ENCODE measurements at places on chromosomes 1 and 21.

DNA sequence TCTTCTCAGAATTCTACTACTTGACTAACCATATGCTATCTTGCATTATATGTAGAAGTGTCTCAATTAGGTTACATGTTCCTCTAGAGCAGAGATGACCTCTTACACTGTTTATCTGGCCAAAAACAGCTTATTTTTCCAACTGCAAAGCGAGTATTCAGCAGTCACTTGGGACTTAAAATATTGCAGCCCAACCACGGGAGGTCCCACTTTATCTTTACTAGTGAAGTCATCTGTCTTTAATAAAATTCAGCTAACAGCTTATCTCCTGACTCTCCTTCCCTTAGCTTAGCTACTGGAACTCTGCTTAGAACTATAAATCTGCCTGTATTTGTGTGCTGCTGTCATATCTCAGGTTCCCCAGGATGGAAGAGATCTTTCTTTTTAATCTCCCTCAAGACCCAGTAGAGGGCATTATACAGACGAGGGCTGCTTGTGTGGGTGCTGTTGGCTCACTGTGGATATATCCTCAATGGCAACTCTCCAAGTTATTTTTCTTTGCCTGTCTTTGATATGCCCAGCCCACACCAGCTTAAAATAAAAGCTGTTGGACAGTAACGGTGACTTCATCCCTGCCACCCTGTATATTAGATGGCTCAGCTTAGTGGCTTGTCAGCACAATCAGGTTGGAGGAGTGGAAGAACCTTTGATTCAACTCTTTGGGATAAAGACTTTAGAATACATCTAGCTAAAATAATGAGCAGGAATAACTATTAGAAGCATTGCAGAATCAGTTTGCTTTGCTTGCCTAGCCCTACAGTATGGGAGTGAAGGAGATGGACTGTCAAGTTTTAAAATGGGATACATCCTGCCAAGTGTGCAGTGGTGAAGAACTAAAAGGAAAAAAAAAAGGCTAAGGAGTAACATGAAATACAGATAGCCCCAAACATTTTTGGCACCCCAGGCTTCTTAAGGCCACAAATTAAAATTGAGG, 9.6 kb downstream of the ENSA start:
- ATAC-seq, result peak; percentile 67

DNA sequence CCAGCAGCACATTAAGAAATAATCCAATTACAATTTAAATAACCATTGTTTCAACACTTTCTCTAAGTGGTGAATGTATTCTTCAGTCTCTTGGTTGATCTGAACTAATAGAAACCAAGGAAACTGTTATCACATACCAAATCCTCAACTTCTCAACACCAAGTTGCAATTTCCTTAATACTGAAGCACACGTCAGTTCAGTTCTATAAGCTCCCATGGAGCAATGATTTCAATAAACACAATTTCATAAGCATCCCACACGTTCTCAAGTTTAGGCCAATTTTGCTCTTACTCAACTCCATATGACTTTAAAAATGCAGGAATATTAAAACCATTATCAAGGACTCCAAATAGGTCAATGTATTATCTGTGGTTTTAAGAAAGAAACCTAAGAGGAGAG, 5.8 kb upstream of the ERG start:
- no peak for ATAC-seq

DNA sequence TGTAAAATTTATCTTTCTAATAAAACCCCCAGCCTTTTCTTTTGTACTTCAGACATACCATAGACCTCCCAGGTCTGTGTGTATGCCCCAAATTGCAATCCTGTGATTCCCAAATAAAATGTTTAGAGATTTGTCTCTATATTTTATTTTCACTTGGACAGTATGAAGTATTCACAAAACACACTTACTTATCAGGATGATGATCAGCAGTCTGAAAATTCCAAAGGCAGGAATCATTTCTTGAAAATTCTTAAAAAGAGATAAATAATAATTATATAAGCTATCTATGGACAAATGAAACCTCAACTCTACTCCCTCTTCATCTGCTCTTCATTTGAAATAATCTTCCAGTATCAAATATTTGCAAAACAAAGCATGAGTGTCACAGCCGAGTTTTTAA, 11.6 kb upstream of the GJA9 start:
- no peak for ATAC-seq

GRCh38 chr21:16570171-16570570, 840.4 kb downstream of the USP25 start:
- ATAC-seq, result no peak

DNA sequence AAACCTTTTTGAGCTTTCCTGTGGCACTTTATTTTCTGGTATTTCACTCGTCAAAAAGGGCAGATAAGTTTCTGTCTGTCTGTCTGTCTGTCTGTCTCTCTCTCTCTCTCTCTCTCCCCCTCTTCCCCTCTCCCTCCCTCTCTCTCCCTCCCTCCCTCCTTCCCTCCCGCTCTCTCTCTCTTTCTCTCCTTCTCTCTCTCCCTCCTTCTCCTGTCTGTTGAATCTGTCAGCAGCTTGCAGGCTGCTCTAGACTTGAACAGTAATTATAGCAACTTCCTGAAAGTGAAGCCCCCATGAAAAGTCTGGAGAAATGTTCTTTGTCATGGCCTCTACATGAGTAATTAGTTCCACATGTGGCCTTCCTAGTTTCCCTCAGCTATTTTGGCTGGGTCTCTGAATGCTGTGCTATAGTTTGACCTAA, 275.2 kb upstream of the C1orf105 start:
- no peak for ATAC-seq

- ATAC-seq, result no peak
Measured at GRCh38 chr1:246435421-246436041, 71.5 kb downstream of the SMYD3 start.

DNA sequence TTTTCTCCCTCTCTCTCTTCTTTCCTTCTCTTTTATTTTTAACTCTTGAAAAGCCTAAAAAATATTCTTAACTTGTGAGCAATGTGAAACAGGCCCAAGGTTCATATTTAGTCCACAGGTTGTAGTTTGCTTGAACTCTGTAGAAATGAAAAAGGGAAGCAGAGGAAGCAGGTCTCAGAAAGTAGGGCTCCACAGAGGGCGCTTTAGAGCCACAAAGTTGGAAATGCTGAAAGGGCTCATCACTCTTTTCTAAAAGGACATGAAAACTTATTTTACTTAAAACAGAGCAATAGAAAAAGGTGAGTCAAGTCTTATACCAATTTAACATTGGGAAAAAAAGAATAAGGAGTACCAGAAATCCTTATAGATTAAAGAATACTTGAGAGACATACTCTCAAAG, 247.0 kb downstream of the USP25 start:
- no peak for ATAC-seq

DNA sequence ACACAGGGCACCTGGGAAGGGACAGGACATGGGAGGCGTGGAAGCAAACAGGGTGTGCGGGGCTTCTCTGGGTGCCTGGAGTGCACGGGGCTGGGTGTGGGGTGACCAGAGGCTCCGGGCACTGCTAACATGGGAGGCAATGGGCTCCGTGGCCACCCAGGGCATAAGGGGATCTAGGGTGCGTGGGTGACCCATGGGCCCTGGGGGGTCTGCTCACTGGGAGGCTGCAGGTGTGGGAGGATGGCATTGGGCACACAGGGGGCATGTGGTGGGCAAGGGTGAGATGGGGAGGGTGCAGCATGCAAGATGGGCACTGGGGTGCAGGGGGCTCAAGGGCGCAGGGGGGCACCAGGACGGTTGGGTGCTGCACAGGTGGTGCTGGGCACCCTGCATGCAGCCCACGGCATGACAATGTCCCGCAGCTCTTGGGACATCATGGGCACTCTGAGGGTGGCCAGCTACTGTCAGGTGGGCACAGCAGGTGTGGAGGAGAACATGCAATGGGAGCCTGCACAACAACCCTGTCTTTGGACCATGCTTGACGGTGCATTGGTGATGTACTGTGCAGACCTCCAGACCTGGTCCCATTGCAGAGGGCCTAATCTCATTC, 15.1 kb downstream of the TRIM11 start:
- peak; percentile 28 for ATAC-seq

DNA sequence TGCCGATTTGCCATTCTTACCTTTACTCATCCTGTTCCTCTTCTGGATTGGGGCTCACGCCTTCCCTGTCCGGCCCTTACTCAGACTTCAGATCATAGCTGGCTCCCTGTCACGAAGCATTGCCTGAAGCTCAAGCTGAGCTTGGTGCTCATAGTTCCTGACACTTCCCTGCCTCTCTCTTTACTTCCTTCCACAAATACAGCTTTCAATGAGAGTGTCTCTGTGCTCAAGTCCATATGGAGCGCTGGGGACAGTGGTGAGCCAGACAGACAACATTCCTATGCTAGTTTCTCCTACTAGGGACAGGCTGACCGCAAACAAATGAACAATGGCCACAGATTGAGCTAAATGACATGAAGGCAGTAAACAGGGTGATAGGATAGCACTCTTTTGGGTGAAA, 38.1 kb downstream of the HHAT start:
- no peak for ATAC-seq

DNA sequence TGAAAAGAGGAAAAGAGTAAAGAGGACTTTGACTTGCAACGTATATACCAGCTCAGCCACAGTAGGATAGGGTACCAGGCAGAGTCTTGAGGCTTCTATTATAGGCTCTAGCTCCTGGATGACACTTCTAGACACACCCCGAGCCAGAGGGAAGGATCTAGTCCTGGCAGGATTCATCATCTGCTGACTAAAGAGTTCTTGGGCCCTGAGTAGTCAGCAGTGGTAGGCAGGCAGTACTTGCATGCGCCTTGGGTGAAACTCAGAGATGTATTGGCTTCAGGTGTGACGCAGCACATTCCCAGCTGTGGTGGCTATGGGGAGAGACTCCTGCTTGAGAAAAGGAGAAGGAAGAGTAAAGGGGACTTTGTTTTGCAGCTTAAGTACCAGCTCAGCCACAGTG, 162.3 kb upstream of the APP start:
- ATAC-seq, result no peak

GRCh38 chr21:46554431-46555224, 50.3 kb downstream of the S100B start:
- no peak for ATAC-seq

GRCh38 chr1:184622136-184622823, 132.4 kb downstream of the EDEM3 start:
- peak; percentile 99 for ATAC-seq

GRCh38 chr1:27356277-27356618, 10.5 kb downstream of the MAP3K6 start:
- ATAC-seq, result no peak

DNA sequence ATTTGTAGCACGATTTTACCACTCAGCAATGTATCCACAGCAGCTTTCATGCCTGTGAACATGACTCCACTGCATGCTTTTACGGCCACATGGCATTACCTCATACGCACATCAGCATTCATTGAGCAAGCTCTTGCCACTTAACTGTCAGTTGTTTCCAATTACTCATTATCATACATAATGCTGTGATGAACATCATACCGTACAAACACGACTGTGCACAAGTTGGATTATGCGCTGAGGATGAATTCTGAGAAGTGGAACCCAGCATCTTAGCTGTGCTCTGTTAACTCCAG, 9.6 kb downstream of the UMODL1 start:
- ATAC-seq, result peak; percentile 95

- peak; percentile 21 for ATAC-seq
Measured at GRCh38 chr1:81878538-81878937, 77.8 kb downstream of the ADGRL2 start.

DNA sequence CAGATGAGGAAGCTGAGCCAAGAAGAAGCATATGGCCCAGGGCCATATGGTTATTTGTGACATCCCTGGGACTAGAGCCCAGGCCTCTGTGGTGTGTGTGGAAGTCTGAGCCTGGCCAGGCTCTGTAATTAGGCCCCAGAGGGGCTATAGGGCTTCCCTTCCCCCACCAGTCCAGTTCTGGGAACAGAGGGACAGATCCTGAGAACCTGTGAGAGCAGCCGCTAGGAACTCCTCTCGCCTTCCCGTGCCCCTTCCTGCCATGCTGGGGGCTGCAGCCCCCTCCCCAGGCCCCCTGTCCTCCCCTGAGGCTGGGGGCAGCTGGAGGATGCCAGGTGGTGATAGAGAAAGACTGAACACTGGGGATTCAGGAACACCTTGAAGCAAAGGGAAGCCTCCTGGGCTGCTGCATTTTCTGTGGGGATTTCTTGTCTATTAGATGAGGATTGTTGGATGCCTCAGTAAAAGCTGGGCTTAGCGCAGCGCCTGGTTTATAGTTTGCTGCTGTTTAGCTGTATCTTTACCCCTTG, 33.3 kb downstream of the COQ8A start:
- peak; percentile 7 for ATAC-seq
